Mesothelial cell of epicardium (in vitro differentiated cells): ENCODE measurements at places on chromosomes 7 and 10. TPM values are rescaled to one million over a fixed set of nuclear protein-coding genes. Genes with fewer than 3 reads are reported as not detected.

Gene IGFBP3
- total RNA-seq: 1,085 to 1,177 TPM (median 1,171 TPM) in 3 replicates

Gene ABLIM1
- 99.5 to 105 TPM (median 102 TPM) in 3 replicates for total RNA-seq

Gene TYSND1
- total RNA-seq: 19.2 to 20.9 TPM (median 19.9 TPM) in 3 replicates

Gene ZNF92
- 17.0 to 19.0 TPM (median 17.3 TPM) in 3 replicates for total RNA-seq

Gene PRPS1L1
- total RNA-seq: not detected in 3 replicates

Gene OR2A42
- 0.09 to 0.50 TPM (median 0.22 TPM) in 3 replicates for total RNA-seq

Gene RPEL1
- total RNA-seq: not detected in 3 replicates

Gene FAM180A
- not detected in 3 replicates for total RNA-seq

Gene NOM1
- total RNA-seq: 27.0 to 29.3 TPM (median 29.1 TPM) in 3 replicates

Gene CLDN3
- total RNA-seq: 10.5 to 11.0 TPM (median 10.6 TPM) in 3 replicates

Gene NPTX2
- total RNA-seq: 0.70 to 1.4 TPM (median 1.1 TPM) in 3 replicates

Gene IKZF1
- total RNA-seq: 1.7 to 2.5 TPM (median 1.8 TPM) in 3 replicates

Gene SAP25
- total RNA-seq: 7.9 to 13.5 TPM (median 10.6 TPM) in 3 replicates
